A172 (cell line): ENCODE measurements at places on chromosomes 13 and 19. TPM values are rescaled to one million over a fixed set of nuclear protein-coding genes. Genes with fewer than 3 reads are reported as not detected.

DNA sequence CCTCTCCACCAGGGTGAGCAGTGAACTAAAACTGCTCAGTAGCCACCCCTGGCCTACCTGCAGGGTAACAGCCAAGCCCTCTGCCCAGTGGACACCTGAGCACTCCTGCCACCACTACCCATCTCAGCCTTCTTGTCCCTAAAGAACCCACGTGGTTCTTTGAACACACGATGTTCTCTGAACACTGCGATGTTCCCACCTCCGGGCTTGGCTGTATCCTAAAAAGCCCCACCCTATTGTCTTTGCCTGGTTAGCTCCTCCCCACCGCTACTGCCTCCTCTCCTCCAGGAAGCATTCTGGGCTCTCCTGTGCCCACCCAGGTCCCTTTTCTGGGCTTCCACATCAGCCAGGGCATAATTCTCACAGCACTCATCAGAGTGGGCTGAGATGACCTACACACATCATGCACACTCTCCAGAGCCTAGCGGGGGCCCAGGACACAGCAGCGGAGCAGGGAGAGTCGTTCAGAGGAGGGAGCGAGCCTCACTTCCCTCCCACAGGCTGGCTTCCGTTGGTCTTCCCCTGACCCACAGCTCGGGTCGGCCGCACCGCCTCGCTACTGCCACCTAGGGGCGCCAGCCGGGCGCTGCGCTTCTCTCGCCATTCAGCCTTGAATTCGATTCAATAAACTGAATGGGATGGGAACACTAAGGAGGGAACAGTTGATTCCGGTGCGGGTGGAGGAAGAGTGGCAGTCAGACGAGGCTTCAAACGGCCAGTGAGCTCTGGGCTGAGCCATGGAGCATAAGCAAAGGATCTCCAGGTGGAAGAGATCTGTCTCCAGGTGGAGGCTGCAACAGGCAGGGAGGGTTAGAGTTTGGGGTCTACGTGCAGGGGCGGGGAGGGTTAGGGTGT lies 3.2 kb downstream of the ELAVL1 start:
- DNase-seq: peak; percentile 76

DNA sequence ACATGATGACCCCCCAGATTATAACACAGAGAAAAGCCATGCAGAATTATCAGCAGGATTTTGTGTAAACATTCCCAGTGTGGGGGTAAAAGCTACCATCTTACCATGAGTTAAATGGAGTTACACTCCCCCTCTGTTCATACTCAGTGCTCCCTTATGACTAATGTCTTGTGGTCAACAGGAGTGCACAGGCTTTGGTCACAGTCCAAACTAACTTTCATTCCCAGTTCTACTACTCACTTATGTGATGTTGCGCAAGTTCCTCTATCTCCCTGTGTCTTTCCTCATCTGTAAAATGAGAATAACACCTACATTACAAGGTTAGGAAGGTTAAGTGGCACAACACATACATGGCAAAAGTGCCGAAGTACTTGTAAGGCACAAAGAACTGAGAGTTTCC lies 277.9 kb downstream of the RBM26 start:
- peak; percentile 69 for DNase-seq

DNA sequence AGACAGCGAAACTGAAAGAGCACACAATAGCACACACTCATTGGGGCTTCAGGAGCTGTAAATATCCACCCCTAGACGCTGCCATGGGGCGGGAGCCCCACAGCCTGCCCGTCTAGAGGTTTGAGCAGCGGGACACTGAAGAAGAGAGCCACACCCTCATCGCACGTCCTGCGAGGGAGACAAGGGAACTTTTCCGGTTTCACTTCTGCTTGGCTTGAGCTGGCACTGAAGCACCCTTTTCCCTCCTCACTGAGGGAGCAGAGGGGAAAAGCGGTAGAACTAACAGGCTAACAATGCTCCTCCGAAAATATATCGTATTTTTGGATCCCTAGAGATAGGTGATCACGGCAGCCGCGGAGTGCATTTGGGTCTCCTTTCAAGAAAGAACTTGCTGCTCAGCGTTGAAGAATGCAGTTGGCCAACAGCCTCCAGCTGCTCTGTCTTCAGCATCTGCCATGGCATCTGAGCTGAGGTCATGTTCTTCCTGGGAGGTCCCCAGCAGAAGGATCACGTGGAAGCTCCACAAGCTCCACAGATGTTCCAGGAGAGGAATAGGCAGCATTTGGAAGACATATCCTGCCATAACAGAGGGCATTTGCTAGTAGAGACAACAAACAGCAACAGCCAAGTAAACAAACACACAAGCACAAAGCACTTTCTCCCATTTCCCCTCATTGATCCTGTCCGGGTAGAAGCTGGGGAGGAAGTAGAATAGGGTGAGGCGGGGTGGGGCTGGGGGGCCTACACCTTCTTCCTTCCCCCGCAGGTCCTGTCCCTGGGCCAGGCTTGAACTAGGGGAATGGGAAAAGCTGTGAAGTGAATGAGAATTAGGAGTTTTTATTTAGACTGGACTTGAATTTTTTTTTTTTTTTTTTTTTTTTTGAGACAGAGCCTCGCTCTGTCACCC lies 44.8 kb upstream of the ALOX5AP start:
- DNase-seq: peak; percentile 72

GRCh38 chr19:40081411-40081810 lies 9.3 kb downstream of the ZNF780A start:
- no peak for DNase-seq

DNA sequence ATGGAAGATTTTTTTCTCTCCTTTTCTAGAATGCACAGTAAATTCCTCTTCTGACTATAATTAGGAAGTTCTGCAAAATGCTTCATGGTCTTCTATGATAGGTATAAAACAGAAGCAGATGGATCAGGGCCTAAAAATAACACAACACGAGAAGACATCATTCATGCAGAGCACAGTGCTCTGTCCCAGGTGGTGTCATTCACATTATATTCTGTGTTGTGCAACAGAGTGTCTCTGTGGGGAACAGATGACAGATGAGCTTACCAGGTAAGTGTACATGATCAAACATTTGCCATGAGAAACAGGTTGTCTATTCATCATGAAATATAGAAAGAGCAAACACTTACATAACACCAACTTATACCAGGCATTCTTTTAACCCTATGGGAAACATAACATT lies 288.3 kb downstream of the KCTD12 start:
- no peak for DNase-seq

DNA sequence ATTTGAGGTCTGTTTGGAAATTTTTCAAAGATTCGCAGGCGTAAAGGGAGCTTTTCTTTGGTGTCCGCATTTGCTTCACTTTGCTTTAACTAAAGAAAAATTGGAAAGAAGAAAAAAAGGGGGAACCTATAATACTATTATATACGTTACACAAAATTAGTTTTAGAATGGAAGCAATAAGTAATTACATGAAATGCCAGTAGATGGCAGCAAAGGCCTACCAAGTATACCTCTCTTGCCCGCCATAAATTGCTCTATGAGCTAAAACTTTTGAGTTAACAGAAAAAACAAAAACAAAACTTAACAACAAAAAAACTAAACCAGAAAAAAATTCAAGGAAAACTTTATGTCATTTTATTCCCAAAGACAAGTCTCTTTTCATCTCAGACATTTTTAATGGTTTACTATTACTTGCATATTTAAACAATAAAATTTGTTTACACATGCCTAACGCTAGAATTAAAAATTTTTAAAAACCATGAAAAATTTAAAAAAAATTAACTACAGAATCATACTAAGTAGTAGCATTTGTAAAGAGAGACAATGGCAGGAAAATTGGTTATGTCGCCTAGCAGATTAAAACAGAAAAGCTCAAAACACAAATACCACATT lies 271.4 kb downstream of the NALCN start:
- peak; percentile 57 for DNase-seq

DNA sequence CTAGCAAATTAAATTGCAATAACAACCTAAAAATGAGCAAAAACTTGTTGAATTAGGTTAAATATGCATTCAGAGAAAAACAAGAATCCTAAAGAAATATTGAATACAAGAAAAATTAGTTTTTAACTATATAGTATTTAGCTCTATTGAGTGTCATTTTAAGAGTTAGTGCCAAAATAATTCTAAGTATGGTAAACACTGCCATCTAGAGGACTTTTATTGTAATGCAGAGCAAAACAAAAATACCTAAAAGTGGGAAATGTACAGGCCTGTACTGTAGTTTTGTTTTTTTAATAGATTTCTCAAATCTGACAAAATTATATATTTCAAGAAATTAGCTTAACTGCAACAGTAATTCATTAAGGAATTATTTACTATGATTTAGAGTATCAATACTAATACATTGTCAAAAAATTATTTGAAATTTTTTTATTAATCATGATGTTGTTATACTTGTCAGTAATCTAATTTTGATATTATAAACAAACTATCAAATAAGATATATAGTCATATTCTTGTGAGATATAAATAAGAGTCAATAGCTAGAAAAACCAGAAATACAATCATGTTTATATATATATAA lies 8.2 kb upstream of the PCDH9 start:
- peak; percentile 9 for DNase-seq

DNA sequence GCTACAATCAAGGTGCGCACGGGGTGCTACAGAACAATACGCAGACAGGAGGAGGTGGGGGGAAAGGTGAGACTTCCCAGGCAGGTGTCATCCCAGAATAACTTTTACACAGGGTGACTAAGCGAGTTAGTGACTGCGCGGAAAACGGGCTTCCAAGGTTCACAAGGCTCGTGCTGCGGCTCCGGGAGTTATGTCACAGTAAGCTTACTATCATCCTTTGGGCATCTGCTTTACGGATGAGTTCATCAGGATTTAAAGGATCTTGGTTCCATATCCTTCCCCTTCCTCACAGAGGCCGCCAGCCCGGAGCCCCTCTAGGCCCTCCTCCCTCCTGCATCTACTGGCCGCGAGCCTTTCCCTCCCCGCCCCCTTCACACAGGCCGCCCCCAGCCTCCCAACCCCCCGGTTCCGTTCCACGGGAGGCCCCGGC lies 474 bp upstream of the IFT88 start:
- DNase-seq: peak; percentile 70

- no peak for DNase-seq
These were observed 7.1 kb downstream of the DNASE2 start for GRCh38 chr19:12873891-12874745.

GRCh38 chr19:4453232-4454179 lies 4.1 kb downstream of the UBXN6 start:
- no peak for DNase-seq

LYPD5 gene
- 0.31 TPM in 1 of 2 replicates, not detected in the other for total RNA-seq
